ENCODE measurements at places on chromosomes 13 and 19.
A peak's percentile ranks its signal among the peaks of the same experiment; 100 is the strongest.

DNA sequence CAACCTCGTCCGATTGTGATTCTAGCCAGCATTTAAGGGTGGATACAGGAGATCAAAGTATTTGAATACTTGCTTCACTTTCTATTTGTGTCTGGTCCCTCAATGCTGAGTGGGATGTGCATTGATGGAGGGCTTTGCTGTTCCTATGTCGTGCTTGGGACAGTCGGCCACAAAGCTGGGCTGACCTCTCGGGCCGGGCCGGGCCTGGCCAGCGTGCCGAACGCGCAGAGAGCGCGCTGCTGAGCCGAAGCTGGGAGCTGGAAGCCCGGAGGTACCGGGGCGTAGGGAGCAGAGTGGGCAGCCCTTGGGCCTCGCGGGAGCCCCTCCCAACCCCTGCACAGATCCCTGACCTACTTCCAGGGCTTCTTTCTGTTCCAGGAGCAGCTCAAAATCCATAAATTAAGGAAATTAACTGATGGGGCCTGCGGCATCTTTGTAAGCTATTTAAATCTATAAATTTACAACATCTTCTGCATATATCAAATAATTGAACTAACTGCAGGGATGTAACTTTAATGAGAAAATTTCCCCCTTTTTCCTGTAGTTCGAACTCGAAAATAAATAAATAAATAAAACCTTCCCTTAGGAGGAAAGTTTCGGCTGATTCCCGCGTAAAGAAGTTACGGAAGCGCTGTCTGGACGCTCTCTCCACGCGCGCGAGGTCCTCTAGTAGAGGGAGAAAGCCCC is 1.8 kb upstream of the KCTD15 start:
- DNase-seq = no peak

DNA sequence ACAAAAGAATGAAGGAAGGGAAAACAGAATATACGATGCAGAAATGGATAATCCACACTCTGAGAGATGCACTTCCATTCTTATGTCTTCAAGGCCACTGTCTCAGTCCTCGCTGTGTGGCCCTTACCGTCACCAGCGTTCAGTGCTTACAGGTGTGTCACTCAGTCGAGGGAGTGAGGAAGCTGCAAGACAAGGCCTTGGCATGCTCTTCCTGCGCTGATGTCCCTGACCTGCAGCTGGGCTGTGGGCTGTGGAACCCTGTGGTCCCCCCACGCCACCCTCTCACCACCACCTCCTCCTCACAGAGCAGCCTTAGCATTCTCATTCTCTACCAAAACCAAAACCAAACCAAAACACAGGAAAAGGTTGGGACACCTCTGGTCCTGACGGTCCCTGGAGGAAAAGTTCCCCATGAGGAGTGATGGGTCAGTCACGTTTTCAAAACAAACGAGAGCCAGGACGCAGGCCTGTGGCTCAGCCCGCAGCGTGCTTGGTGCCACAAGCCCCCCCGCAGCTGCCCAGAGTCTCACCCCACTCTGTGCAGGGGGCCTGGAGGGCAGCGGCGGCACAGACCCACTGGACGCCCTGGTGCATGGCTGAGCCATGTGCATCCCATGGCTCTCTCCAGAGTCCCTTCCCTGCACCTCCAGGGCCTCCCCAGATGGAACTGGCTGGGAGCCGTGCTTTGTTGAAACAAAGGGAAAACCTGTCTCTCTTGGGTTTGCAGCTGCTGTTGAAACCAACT is 48.2 kb upstream of the GPR183 start:
- no peak for DNase-seq

- peak; percentile 69 for DNase-seq
Observed at GRCh38 chr19:6065685-6066374, 44.5 kb downstream of the RFX2 start.

GRCh38 chr13:25987987-25988386 is 63.8 kb downstream of the SHISA2 start:
- DNase-seq = no peak

Measured in left lung (tissue), 14 donors.